ENCODE measurements at places on chromosomes 6 and 20.

- DNase-seq, result no peak
These were observed 97.5 kb downstream of the GMDS start for GRCh38 chr6:2147766-2148448.

DNA sequence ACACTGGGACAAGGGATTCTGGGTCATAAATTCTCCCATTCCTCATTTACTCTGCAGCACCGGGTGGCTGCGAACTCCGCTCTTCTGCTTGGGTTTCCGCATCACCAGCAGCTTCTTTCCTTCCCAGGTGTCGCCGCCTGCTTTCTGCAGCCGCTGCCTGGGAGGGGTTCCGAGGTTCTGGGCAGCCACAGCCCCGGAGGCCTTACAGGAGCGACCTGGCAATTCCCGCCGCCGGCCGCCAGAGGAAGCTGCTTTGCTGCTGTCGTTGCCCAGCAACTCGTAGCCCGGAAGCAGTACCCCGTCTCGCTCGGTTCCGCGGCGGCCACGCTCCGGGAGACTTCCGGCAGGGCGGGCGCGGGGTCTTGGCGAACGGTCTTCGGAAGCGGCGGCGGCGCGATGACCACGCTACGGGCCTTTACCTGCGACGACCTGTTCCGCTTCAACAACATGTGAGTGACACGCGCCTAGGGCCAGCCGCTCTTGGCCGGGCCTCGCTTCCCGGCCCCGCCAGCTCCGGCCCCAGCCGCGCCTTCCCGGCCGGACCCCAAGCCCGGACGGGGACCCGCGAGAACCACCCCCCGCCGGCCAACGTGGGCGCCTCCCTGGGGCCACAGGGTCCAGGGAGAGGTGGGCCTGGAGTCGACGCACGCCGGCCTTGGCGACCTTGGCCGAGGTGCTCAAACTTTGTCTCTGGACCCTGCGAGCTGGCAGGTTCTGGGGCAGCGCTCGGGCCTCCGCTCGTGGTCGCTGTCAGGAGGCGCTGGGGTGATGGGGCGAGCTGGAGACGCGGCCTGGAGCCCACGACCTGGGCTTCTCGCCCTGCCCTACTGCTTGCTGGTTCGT lies at the start of gene NAA20:
TSS of gene NAA20 (plus strand) at position 362 of the 843 bp plus-strand sequence. CDS start at position 397, 35 bp downstream.
- DNase-seq, result peak; percentile 93

GRCh38 chr6:129031051-129031599 lies 148.2 kb downstream of the LAMA2 start:
- DNase-seq, result no peak

DNA sequence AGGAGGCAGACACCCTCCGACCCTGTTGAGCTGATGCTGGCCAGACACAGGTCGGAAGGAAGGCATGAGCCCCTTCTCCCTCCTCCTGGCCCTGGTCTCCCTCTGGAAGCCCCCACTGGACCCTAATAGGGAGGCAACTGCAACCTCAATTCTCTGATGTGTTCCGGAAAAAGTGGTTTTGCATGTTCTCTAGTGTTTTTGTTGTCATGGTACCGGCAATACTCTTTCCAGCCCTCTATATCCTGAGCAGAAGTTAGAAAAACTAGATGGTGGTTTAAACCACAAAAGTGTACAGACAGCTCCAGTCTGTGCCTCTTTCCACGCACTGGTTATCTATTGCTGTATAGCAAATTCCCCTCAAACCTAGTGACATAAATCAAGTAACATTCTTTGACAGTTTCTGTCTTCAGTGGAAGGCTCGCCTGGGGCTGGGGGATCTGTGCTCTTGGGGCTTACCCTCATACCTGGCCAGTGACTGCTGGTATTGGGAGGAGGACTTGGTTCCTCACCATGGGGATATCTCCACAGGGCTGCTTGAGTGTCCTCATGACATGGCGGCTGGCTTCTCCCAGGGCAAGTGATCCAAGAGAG lies 37.0 kb downstream of the SYTL3 start:
- peak; percentile 25 for DNase-seq

GRCh38 chr6:146543940-146544615 lies 445 bp downstream of the RAB32 start:
- no peak for DNase-seq

DNA sequence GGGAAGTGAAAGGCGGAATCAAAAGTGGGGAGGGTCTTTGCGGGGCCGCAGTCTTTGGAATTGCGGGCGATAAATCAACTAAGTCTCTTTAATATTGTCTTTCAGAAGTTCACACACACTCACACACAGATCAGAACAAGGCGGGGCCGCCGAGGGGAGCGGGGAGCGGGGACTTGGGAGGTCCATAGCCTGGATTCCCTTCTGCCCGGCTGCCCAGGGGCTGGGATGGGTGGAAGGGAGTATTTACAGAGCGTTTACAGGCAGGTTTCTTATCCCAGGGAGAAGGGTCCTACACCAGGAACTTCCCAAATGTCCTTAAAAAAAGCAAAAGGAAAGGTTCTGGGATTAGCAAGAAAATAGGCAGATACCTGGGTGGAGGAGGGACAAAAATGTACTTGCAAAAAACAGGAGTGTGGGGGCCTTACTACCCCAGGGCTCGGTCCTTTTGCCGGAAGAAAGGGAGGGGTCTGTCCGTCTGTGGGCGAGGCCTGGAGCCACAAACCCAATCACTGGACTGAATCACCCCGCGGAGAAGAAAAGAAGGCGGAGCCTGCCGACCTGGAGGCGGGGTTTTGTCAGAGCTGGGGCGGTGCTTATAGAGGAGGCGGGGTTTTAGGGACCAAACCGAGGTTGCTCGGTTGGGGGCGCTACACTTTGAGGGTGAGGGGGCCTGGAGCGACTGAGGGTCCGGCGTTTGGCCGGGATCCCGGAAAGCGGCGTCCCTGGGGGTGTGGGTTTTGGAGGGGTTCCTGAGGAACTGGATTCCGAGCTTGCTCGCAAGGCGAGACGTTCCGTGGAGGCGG lies 3.2 kb downstream of the PRRT1 start:
- no peak for DNase-seq

DNA sequence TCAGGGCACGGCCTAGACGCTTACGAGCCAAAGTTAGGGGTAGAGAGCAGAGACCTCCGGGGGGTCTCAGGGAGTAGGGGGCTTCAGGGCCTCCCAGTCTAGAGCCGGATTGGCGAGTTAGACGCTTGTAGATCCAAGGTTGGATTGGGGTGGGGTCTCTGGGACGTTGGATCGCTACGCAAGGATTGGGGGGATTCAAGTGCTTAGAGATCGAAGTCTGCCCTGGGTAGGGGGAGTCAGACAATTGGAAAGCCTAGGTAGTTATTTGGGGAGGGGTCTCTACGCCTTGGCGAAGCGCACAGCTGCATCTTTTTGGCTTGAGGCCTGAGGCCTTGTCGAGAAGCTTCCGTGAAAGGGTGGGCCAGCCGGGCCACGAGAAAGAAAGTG lies 469 bp downstream of the STX16 start:
- DNase-seq, result no peak

DNA sequence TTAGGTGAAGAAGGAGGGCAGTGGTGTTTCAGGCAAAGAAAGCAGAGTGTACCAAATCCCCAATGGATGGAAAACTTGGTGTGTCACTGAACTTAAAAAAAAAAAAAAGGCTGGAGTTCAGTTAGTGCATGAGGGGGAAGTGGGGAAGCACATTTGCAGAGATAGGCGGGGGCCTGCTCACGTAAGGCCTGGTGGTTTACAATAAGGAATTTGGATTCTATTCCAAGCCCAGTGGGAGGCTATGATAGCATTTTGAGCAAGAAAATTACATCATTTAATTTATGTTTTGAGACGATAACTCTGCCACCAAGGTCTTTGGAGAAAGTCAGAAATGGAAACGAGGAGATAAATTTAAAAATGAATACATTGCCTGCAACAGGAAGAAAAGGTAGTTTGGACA lies 225.5 kb downstream of the EYA4 start:
- DNase-seq, result no peak

- DNase-seq, result no peak
These were observed 558.2 kb upstream of the JAG1 start for GRCh38 chr20:11231742-11232648.

- no peak for DNase-seq
These were observed 32.1 kb upstream of the JAG1 start for GRCh38 chr20:10705801-10706459.

DNA sequence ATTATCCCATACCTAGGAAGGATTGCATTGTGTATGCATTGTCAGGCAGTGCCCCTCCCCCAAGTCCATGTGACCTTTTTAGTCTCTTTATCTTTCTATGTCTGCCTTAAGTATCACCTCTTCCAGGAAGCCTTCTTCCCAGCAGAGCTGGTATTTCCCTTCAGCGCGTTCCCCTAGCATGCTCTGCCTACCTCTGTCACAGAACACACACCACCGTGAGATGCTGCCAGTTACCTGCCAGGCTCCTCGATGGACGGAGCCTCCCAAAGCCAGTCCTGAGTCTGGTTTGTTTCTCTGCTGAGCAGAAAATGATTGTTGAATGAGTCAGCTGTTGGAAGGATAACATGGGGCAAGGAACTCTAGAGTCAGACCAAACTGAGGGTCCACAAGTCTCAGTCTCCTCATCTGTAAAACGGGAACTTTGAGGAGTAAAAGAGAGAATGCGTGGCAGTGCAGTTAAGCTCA lies 11.3 kb upstream of the ZNF335 start:
- DNase-seq, result no peak

GRCh38 chr20:52722926-52723688 lies 249.1 kb upstream of the TSHZ2 start:
- DNase-seq, result no peak

- DNase-seq, result no peak
These were observed 149.7 kb downstream of the CARMIL1 start for GRCh38 chr6:25428758-25429317.

- no peak for DNase-seq
These were observed 26.5 kb downstream of the STAU1 start for GRCh38 chr20:49161428-49162152.

GRCh38 chr20:59823491-59824259 lies 109.8 kb downstream of the SYCP2 start:
- DNase-seq, result no peak

GRCh38 chr6:42355416-42355815 lies 96.3 kb downstream of the TRERF1 start:
- no peak for DNase-seq

DNA sequence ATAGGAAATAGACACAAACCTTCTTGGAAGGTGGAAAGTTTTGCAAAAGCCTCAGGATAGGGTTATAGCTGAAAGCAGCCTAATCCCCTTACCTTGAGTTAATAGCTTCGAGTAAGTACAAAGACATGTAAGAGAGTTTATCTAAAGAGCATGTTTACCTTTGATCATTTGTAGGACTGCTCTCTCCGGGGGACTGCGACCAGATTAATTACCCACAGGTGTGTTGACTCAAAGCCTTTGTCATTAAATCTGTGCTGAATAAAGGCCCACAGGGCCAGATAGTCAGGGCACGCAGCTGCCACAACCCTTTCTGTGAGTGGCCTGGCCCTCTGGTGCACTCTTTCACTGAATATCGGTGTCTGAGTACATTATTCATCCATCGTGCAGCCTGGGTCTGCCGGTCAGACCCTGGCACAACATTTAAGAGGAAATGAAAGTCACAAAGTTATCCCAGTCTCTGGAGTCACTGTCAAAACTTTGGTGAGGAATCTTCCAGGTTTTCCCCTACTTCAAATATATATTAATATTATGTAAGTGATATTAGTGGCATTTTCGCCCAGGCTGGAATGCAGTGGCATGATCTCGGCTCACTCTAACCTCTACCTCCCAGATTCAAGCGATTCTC lies 5.4 kb upstream of the MICA start:
- DNase-seq, result no peak

DNA sequence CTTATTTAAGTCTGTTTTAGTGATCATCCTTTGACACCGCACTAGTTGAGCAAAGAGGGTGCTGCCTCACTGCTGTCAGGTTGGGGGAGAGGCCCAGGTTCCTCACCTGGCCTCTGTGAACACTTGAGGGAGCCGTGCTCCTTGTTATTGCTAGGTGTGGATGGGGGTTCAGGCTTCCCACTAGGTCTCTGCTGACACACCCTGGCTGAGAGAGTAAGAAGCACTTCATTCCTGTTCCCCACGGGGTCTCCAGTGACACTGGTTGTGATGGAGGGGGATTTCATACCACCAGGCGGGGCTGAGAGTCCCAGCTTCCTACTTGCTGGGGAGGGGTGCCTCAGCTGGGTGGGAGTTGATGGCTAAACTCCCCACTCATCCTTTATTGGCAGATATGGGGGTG lies 11.1 kb upstream of the NOTCH4 start:
- no peak for DNase-seq

DNA sequence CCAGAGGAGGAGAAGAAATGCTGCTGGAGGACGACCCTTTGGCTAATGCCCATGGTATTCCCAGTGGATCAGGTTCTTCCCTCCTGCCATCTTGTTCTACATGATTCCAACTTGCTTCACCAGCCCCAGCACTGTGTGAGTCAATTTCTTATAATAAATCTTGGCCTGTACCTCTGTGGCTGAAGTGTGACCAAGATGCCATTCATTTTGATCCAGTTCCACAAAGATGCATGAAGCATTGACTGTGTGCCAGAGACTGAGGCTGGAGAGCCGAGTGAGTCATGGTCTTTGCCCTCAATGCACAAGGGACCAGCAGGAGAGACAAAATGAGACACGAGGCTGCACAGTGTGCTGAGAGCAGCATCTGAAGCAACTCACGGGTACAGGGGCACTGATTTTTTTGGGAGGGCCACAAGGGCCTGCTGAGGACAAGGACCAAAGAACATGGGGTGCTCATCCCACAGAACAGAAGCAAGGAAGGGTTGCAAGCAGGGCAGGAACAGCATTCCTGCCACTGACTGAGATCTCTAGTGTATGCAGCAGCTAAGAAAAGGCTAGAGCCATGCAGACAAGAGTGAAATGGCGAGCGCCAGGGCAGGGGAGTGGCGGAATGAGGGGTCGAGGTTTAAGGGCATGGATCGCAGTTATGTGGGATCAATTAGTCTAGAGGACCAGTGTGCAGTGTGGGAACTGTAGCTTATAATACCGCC lies 207.0 kb downstream of the THBS2 start:
- no peak for DNase-seq

GRCh38 chr6:42710316-42710715 lies 12.1 kb downstream of the PRPH2 start:
- no peak for DNase-seq
